ENCODE measurements at places on chromosomes 5 and 9.

DNA sequence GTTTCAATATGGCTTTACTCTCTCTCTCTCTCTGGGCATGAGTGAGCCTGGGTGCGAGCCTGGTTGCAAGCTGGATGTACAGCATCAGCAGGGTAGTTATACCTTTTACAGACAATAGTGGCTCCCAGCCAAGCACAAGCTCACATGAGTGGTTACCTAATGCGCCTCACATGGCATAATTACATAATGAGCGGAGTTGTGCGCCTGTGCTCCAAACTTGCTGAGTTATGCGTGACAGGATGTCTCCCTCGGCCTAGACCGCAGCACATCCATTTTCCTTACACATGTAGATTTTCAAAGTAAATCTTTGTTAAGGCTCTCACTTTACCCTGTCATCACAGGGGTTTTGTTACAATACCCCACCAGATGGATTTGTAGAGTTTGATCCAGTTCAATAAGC lies 233.5 kb upstream of the WWC1 start:
- DNase-seq: no peak

GRCh38 chr9:21326526-21327139 lies 8.6 kb downstream of the KLHL9 start:
- no peak for DNase-seq

DNA sequence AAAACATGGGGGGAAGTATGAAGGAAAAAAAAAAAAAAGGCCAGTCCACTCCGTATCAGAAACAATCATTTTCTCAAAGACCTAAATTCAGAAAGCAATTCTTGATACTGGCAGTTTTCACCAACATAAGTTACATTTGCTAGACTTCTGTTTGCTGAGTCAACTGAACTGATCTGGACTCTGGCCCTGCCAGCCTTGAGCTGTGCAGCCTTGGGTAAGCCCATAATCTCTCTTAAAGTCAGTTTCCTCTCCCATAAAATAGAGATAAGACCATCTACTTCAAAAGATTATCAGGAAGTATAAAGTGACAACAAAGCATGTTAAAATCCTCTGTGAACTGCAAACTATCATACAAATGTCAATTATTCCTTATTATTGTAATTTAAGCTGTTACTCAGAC lies 106.8 kb downstream of the MAPKAP1 start:
- DNase-seq: no peak

DNA sequence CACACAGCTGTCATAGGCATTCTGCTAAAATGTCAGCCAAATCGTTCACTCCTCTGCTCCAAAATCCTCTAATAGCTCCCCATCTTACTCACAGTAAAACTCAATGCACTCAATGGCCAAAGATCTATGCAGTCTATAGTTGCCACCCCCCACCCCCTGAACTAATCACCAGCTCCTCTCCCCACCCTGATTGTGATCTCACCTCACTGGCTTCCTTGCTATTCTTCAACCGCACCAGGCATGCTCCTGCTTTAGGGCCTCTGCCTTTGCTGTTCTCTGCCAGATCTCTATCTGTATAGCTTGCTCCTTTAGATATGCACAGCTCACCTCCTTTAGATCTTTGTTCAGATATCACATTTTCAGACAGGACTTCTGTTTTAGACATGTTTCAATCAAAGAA lies 33.2 kb upstream of the SNX2 start:
- no peak for DNase-seq

- DNase-seq: no peak
These were observed 10.9 kb downstream of the CDH18 start for GRCh38 chr5:19977099-19977498.

- DNase-seq: no peak
These were observed 1246.0 kb upstream of the DMAC1 start for GRCh38 chr9:9045572-9045971.

DNA sequence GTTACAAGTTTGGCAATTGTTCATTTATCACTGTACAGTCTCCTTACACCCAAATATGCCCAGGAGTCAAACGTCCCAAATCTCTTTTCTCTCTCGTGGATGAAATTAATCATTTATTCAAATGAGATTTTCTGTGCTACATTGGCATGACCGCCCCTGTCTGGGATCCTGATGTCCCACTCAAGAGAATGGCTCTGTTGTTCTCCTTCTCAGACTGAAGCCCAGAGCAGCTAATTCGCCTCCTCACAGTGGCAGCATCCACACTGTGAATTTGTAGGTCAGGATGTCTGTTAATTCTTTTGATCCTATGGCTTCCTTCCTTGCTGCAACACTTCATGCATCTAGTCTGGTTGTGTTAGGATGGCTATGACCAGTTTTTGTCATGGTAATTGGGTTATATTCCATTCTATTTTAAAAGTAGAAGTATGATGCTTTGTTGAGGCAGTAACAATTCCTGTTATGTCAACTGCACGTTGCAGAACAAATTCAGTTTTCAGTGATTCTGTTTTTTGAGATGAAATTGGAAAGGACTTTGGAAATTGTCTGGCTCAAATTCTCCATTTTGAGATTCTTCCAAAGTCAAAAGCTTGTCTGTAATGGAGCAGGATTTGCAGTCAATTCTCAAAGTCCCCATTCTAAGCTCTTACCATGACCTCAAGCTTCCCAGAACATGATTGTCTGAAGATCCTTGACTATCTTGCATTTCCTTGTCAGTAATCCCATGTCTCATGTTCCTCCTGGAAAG lies 141.5 kb upstream of the GAS1 start:
- DNase-seq: no peak

- no peak for DNase-seq
These were observed 134.9 kb upstream of the LPCAT1 start for GRCh38 chr5:1658665-1659064.

DNA sequence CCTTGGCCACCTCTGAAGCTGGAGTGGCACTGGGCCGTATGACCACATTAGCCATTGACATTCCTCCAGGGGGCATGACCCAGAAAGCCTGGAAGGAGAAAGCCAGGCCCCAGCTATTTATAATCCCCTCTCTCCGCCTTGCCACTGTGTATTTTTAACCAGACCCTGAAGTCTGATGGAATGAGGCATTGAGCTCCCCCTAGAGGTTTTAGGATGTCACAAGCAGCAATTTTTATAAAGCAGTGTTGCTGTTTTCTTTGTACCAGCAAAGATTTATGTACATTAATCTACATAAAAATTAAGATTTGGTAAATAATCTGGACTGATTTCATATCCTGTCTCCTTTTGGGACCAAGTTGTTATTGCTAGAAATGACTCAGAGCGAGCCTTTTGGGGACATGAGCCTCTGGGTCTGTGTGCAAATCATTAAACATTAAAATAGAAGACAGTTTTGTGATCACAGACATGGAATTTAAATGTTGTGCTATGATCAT lies 127.1 kb downstream of the TRIO start:
- DNase-seq: no peak
